ENCODE measurements at places on chromosomes 5 and 9.
A peak's percentile ranks its signal among the peaks of the same experiment; 100 is the strongest.

DNA sequence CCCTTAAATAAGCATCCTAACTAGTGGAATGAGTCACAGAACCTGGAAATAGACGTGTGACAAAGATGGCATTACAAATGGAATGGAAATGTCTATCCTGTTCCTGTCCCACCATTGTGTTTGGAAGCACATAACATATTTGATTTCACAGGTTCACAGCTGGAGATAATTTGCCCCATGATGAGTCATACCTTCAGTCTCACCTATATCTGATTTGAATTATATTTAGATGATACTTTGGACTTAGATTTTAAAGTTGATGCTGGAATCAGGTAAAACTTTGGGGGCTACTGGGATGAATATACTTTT is 92.5 kb downstream of the CEMIP2 start:
- no peak for DNase-seq

GRCh38 chr5:71782771-71783770 is 64.0 kb downstream of the CARTPT start:
- peak; percentile 21 for DNase-seq

GRCh38 chr5:126334760-126335159 is 88.4 kb upstream of the GRAMD2B start:
- no peak for DNase-seq

- no peak for DNase-seq
Observed at GRCh38 chr5:128357226-128357625, 180.8 kb downstream of the FBN2 start.

GRCh38 chr5:57841676-57842363 is 359.2 kb upstream of the ACTBL2 start:
- DNase-seq, result no peak

GRCh38 chr5:56737951-56738606 is 77.3 kb upstream of the MAP3K1 start:
- DNase-seq, result no peak

GRCh38 chr5:72108202-72109061 is 1.2 kb downstream of the MAP1B start:
- DNase-seq, result no peak

- DNase-seq, result no peak
Observed at GRCh38 chr5:112419164-112419985, at the start of gene EPB41L4A. Gene EPB41L4A, minus strand, starts transcription at chr5:112419277. Its CDS starts 238 bp downstream, at chr5:112419039.

DNA sequence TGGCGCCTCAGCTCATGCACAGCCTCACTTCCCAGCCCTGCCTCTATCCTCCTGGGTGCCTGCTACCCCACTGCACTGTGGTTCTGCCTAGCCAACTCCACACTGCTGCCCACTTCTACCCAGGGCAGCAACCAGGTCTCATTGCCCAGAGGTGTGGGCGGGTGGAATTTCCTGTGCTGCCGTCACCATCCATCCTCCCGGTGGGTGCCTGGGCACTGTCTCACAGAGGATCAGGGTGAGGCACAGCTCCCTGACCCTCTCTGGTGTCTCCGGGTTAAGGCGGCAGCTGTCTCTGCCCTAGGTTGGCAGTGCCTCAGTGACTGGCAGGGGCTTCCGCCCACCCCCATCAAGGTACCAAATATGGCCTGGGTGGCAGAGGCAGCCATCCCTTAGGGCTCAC is 4.3 kb upstream of the MTMR12 start:
- DNase-seq, result no peak

DNA sequence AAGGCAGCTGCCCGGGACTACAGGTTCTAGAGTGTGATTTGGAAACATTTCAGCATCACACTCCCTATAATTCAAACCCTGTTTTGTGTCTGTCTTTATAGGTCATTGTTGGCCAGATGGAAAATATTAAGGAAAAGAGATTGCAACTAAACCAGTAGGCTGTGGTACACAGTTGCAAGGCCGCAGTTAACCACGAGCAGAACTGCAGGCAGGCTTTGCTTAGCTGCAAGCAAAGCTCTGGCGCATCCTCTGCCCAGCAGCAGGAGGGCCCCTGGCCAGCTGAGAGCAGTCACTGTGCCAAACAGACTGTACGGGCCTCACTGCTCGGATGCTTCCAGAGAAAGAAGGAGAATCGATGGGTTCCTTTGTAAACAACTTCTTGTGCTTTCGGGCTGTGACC is 204.5 kb downstream of the DENND1A start:
- DNase-seq, result no peak

GRCh38 chr5:74017786-74018211 is 391.8 kb downstream of the ARHGEF28 start:
- DNase-seq, result no peak

DNA sequence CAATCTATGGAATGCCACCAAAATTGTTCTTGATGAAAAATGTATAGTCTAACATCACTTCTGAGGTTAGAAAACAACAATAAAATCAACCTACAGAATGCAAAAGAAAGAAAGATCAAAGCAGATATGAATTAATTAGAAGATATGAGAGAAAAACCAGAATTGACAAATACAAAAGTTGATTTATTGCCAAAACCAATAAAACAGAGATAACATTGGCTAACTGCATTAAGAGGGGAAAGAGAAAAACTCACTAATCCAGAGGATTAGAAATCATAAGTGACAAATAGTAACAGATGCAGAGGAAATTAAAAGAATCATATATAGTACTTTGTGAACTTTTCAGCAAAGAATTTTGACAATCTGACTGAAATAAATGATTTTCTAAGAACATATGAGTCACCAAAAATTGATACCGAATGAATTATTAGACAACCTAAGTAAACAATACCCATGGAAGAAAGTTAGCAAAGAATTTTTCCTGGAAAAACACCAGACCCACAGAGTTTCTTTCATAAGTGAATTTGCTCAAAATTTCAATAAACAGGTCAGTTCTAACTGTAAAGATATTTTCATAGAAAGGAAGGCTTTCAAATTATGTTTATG is 167.7 kb downstream of the AOPEP start:
- no peak for DNase-seq

DNA sequence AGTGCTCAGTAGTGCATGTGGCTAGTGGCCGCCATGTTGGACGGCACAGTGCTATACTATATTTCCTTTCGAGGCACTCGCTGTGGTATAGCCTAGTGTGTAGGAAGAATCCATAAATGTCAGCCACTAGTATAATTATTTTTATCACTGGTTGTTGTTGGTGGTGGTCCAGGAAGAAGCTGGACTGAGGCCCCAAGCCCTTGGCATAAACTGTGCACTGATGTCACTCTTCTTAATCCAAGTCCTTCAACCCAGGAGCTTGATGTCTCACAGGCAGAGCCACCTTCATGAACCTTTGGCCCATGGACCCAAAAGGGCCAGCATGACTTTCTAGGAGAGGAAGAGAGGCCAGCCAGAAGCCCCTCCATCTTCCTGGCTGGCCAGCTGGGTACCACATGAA is 32.5 kb upstream of the SYNPO start:
- no peak for DNase-seq

DNA sequence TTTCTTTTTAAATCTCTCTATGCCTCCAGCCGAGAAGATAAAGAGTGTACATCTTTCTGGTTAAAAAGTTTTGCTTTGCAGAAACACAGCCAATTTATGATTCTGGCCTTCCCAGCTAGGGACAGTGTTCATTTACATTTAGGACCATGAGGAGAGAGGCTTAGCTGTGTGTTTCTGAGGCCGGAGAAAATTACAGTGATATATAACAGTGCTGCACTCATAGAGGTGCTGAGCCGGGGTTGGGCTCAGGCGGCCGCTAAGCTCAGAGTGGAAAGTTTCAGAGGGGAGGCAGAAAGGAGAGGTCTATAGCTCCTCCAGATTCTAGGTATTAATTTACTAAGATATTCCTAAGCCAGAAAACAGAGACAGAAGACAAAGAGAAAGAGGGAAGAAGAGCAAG is 37.0 kb upstream of the LCP2 start:
- no peak for DNase-seq

- DNase-seq, result no peak
Observed at GRCh38 chr9:69812068-69813000, 8.3 kb upstream of the CFAP95 start.

DNA sequence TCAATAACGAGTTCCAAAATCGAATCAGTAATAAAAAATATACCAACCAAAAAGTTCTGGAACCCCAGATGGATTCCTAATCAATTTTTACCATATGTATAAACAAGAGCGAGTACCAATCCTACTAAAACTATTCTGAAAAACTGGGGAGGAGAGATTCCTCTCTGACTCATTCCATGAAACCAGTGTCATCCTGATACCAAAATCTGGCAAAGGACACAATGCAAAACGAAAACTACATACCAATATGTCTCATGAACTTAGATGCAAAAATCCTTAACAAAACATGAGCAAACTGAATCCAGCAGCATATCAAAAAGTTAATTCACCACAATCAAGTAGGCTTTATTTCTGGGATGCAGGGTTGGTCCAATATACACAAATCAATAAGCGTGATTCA is 30.5 kb upstream of the MACIR start:
- no peak for DNase-seq
